ENCODE measurements at places on chromosomes 12 and 14.
A peak's percentile ranks its signal among the peaks of the same experiment; 100 is the strongest.

- DNase-seq: peak; percentile 80
Observed at GRCh38 chr12:83954071-83954789, 958.4 kb downstream of the SLC6A15 start.

DNA sequence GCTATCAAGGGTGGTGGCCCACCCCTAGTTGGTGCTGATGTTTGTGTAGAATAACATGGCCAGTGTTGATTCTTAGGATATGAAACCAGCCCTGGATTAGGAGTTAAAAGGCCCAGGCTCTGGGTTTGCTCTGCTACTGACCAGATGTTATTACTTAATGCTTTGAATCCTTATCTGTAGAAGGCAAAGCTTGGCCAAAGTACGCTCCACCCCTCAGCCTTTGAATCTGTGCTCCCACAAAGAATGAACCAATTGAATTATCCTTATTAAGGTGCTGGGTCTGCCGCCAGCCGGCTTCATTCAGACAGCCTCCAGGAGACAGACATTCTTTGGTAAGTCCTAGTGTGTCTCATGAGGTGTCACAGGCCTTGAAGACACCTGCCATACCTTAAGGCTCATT lies 41.8 kb downstream of the AKAP3 start:
- peak; percentile 65 for DNase-seq

- DNase-seq: no peak
Observed at GRCh38 chr14:70006699-70007098, 127.5 kb downstream of the SMOC1 start.

DNA sequence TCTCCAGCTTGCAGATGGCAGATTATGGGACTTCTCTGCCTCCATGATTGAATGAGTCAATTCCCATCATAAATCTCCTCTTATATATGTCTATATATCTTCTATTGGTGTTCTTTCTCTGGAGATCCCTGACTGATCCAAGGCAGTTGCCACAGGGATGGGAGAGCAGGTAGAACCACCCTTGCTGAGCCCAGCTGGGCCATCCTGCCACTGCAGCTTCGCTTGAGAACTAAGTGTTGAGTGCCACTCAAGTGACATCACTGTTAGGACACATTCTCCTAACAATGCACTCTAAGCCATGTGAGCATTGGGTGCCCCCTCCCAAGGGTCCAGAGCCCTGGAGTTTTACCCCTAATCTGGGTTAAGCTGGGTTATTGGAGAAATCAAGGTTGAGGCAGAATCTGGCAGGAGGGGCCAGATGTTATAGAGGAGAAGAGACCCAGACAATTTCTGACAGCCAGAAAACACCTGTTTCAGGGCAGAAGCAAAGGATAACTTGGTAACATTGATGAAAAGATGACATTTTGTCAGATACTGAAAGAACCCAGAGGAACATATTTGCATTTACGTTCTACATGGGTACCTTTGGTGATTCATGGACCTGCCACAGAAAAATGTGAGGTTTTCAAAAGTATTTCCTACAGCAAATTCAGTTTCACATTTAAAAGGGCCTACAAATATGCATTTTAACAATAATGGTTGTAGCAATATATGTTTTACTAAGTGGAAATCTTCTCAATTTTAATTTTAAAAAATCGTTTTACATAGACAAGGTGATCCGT lies 57.2 kb upstream of the MAX start:
- peak; percentile 40 for DNase-seq

GRCh38 chr14:58639842-58640484 lies 2.2 kb downstream of the DACT1 start:
- peak; percentile 92 for DNase-seq

- DNase-seq: no peak
Observed at GRCh38 chr12:13268581-13268980, 72.1 kb downstream of the EMP1 start.

GRCh38 chr12:17982556-17982955 lies 107.4 kb downstream of the RERGL start:
- DNase-seq: no peak

GRCh38 chr12:6763380-6763779 lies 2.8 kb upstream of the PTMS start:
- no peak for DNase-seq

GRCh38 chr12:9925705-9926393 lies 6.3 kb downstream of the CLEC2A start:
- peak; percentile 42 for DNase-seq

GRCh38 chr12:79324571-79324970 lies 366.2 kb downstream of the PAWR start:
- no peak for DNase-seq

GRCh38 chr12:88566430-88566829 lies 13.8 kb downstream of the KITLG start:
- DNase-seq: no peak

DNA sequence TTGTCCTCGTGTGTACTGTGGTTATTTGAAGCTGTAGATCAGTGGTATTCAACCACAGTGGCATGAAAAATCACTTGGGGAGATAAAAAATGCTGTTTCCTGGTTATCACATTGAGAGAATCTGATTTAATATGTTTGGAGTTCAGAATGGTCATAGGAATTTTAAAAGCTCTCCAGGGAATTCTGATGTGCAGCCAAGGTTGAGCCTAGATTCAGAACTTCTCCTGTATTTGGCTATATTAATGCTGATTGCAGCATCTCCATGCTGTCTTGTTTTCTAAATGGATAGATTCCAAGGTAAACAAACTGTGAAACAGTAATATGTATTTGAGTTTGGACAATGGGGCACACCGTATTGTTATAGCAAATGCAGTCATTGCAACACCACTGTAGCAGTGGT lies 982.2 kb upstream of the FBXO33 start:
- DNase-seq: no peak

- DNase-seq: no peak
Observed at GRCh38 chr12:70248876-70249275, 5.6 kb downstream of the CNOT2 start.

- DNase-seq: no peak
Observed at GRCh38 chr12:111429828-111430432, 24.2 kb downstream of the SH2B3 start.

GRCh38 chr12:49032276-49032675 lies 13.7 kb upstream of the PRKAG1 start:
- no peak for DNase-seq

DNA sequence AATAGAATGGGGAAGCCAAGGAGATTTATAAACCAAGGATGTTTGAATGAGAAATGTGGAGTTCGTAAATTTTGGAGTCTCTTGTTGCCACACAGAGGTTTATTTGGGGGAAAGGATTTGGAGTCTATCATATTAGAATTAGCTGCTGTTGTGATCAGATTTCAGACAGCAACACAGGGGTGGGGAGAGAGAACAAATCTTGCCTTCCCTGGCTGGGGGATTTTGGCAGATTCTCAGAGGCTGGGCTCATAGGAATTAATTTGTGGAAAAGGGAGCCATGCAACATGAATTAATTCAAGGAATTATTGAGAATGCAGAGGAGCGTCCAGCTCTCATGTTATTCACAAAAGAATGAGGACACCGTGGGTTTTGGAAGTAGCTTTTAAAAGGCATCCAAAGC lies 73.9 kb upstream of the PRMT8 start:
- DNase-seq: no peak

GRCh38 chr12:42552822-42553221 lies 36.7 kb downstream of the PRICKLE1 start:
- no peak for DNase-seq

DNA sequence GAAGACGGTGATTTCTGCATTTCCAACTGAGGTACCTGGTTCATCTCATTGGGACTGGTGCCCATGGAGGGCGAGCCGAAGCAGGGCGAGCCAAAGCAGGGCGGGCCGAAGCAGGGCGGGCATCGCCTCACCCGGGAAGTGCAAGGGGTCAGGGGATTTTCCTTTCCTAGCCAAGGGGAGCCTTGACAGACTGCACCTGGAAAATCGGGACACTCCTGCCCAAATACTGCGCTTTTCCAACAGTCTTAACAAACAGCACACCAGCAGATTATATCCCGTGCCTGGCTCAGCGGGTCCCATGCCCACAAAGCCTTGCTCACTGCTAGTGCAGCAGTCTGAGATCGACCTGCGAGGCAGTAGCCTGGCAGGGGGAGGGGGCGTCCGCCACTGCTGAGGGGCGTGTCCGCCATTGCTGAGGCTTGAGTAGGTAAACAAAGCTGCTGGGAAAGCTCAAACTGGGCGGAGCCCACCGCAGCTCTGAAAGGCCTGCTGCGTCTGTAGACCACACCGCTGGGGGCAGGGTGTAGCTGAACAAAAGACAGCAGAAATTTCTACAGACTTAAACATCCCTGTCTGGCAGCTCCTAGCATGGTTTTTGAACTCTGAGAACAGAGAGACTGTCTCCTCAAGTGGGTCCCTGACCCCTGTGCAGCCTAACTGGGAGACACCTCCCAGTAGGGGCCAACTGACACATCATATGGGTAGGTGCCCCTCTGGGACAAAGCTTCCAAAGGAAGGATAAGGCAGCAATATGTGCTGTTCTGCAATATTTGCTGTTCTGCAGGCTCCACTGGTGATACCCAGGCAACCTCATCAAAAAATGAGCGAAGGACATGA lies 77.2 kb downstream of the BAZ1A start:
- DNase-seq: no peak

DNA sequence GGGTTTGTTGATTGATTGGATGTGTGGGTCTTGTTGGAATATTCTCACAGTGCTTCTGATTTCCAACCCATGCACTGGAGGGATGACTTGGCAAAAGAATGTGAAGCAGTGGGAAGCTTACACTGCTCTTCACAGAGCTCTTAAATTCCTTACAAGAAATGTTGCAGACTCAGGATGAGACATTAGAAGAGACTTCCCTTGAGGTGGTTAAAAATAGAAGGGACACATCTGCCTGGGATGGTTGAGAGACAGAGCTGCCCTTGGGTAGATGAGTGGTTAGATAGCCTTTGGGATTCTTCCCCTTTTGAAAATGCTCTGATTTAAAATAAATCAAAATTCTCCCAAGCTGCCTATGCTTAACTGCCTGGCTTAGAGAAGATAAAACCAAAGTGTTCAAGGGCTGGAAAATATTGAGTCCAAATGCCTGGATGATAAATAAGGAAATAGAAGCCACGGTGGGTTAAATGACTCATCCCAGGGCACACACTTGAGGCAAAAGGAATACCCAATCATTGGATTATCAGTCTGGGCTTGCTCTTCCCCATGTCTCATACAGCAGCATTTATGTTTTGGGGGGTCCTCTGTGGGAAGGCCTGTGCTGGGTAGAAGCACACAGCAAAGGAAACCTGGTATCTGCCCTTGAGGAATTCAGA lies 264.3 kb downstream of the AKAP6 start:
- peak; percentile 69 for DNase-seq

DNA sequence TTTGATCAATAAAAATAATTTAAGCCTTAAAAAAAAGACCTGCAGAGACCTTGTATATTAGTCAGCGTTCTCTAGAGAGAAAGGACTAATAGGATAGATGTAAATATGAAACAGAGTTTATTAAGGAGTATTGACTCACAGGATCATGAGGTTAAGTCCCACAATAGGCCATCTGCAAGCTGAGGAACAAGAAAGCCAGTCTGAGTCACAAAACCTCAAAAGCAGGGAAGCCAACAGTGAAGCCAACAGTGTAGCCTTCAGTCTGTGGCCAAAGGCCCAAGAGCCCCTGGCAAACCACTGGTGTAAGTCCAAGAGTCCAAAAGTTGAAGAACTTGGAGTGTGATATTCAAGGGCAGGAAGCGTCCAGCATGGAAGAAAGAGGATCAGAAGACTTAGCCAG lies 66.3 kb downstream of the TBX5 start:
- DNase-seq: peak; percentile 21

DNA sequence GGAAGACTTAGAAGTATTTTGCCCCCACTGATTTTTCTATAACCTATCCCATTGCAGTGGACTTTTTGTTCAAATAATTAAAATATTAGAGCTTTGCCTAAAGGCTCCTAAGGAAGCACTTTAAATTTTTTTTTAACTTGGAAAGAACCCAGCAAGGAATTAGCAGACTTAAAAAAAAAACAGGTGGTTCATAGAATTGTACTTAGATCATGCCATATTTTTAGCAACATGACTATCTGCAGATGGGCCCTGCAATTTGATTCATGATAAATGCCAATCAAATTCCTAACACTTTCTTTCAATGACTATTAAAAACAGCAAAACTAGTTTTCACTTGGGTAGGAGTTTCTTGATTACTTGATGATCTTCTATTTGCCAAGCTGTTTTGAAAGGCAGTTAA lies 11.5 kb downstream of the ADAMTS20 start:
- DNase-seq: peak; percentile 20

- DNase-seq: no peak
Observed at GRCh38 chr12:59320112-59320511, 275.7 kb upstream of the SLC16A7 start.

DNA sequence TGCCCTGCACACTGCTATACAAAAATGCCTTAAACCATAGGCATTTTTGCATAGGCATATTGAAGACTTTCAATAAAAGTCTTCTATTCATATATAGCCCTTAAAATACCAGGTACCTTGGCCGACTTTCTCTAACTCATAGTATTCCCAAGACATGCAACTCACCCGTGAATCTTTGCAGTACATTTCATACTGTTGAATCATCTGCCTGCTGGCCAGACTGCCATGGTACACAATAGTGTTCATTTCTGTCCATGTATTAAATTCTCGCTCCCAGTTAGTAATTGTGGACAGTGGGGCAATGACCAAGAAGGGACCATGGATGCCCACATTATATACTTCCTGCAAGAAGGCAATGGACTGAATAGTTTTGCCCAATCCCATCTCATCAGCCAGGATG lies 24.3 kb upstream of the SUPT16H start:
- DNase-seq: no peak

DNA sequence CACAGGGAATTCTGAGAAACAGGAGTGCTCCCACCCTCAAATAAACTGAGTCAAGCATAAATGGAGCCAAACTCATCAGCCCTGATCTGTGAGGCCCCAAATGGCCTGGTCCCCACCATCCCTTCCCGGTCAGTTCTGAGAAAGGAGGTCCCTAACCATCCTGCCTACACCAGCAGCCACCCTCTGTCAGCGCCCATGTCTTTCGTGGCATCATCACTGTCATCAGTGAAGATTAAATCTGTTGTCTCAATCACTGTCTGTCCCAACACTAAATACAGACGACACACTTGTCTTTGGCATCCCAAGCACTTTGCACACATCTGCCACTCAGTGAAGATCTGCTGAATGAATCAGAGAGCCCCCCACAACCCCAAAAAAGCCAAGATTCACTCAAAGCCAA lies 22.4 kb downstream of the VPS37B start:
- no peak for DNase-seq

DNA sequence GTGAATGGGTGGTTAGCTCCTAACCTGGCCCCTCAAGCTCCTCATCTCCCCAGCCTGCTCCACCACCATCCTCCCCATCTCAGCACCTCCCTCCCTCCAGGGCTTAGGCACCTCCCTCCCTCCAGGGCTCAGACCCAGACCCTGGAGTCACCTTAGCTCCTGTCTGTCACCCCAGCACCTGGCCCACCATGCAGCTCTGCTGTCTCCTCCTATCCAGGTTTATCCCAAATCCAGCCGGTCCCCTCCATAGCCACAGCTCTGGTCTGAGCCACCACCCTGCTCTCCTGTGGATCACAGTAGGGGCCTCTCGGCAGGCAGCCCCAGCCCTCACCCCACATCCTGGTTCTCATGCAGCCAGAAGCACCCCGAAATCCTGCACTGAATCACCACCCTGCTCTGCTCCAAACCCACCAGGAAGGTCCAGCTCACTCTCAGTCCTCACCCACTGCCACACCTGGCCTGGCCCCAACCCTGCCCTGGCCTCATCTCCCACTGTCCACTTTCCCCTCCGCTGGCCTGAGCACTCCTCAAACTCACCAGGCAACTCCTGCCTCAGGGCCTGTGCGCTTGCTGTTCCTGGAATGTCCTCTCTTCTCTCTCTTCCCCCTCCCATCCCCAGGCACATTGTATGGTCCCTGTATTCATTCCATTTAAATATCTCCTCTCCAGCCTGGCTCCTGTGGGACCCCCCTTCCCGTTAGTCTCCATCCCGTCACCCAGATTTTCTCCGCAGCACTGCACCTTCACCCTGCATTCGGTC lies 62.6 kb downstream of the DIO3 start:
- no peak for DNase-seq
